ENCODE measurements at places on chromosomes 6 and 20.

- peak; percentile 44 for DNase-seq
These were observed 10.4 kb upstream of the GCNT2 start for GRCh38 chr6:10510592-10511367.

GRCh38 chr20:6533761-6534479 is 233.6 kb upstream of the BMP2 start:
- peak; percentile 71 for DNase-seq

GRCh38 chr6:150238336-150238741 is 95.5 kb downstream of the PPP1R14C start:
- no peak for DNase-seq

- peak; percentile 95 for DNase-seq
These were observed 234.5 kb upstream of the ZNF217 start for GRCh38 chr20:53828088-53828681.

- DNase-seq = peak; percentile 20
These were observed 56.3 kb upstream of the TULP1 start for GRCh38 chr6:35569011-35569461.

- DNase-seq = no peak
These were observed 12.2 kb upstream of the NCOA3 start for GRCh38 chr20:47489448-47489872.

- no peak for DNase-seq
These were observed 13.2 kb upstream of the KIF25 start for GRCh38 chr6:167984144-167984719.

DNA sequence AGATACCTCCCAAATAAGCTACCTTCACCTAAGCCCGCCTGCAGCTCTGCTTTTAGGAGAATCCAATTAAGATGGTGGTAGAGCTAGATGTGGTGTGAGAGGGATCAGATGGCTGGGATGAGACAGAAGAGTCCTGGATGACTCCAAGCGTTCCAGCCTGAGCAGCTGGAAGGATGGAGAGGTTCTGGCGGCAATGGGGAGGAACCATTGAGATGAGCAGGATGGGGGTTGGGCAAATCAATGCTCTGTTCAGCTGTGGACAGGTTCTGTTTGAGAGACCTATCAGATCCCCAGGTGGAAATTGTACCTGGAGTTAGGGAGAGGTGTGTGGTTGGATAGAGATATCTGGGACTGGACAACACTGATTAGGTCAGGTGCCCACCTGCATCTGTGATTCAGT is 23.0 kb downstream of the PHACTR3 start:
- no peak for DNase-seq

Measured in foreskin keratinocyte (primary cell).